ENCODE measurements at places on chromosomes 6 and 20.

GRCh38 chr20:856361-856775, 22.9 kb downstream of the FAM110A start:
- DNase-seq: peak; percentile 92

DNA sequence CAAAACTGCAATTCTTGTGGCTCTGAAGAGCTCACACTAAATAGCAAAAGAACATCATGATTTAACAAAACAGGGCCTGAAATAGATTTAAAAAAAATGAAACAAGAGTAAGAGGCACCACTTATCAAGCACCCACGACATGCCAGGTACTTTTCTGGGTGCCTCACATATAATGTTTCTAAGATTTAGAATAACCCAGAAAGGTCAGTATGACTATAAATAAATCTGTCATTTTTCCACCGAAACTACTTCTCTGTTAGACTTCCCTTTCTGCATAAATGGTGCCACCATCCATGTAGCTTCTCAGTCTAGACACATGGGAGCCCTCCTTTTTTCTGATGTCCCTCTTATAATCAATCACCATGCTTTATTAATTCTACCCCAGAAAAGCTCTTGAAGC, 652.4 kb upstream of the CHD6 start:
- DNase-seq: no peak

DNA sequence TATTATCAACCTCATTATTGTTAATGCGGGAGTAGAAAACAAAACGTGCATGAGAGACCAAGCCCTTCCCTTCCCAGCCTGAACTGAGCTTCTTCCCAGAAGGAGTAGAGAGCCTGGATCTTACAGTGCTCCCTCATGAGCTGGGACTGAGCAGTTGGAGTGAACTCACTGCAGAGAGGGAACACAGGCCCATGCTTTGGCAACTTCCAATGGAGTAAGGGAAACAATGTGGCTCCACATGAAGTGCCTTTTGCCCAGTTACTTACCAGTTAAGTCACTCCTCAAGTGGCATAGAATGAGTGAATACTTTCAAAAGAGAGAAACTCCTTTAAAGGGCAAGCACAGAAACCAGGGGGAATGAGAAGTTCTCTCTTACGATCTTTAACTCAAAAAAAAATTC, 12.4 kb downstream of the FHL5 start:
- no peak for DNase-seq

GRCh38 chr6:149056777-149057463, 260.6 kb upstream of the TAB2 start:
- no peak for DNase-seq

DNA sequence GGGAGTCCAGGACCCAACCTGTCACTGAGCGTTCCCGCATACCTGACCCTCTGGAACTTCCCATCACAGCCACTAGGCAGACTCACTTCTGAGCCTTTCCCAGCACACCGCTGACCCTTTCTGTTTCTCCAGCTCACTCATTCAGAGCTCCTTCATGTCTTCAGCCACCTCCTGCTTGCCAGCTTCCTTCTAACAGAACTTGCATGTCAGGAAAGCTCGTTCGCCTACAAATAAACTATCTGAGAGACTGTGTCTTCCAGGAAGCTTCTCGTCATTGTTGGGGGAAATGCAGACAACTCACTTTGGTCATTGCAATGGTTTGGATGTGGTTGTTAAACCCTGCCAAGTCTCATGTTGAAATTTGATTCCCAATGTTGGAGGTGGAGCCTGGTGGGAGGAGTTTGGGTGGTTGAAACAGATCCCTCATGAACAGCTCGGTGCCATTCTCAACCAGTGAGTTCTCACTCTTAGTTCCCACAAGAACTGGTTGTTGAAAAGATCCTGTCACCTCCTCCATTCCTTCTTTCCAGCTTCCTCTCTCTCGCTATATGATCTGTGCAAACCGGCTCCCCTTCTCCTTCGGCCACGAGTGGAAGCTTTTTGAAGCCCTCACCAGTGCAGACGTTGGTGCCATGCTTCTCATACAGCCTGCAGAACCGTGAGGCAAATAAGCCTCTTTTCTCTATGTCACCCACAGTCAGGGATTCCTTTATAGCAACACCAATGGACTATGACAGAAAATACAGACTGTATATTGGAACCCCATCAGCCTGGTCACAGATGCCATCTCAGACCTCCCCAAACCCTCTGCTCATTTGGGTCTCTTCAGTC, 1.4 kb upstream of the MUC21 start:
- no peak for DNase-seq

DNA sequence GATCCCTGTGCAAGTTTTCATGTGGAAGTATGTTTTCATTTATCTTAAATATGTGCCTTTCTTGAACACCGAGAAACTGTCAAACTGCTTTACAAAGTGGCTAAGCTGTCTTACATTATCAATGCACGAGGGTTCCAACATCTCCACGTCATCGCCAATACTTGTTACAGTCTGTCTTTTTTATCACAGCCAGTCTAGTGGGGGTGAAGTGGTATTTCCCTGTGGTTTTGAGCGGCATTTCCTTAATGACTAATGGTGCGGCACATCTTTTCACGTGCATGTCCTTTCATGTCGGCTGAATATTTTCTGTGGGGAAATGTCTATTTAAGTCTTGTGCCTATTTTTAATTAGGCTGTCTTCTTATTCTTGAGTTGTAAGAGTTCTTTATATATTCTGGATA, 280.4 kb downstream of the FOXC1 start:
- DNase-seq: no peak

GRCh38 chr6:23424584-23424983, 701.4 kb upstream of the NRSN1 start:
- no peak for DNase-seq

DNA sequence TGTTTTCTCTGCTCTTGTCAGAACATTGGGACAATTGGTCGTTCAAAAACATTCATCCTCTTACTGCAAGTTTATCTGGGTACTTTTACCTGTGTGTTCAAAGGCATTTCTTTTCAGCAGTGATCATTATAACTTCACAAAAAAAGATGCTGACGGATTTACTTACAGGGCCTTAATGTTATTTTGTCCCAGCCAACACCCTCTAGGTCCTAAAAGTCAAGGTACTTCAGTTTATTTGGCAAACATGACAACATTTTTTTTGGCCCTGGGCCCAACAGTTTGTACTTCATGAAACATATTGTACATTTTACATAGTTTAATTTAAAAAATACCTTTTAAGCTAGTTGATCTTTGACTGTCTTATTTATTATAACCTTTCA, 241.2 kb upstream of the TAB2 start:
- no peak for DNase-seq

DNA sequence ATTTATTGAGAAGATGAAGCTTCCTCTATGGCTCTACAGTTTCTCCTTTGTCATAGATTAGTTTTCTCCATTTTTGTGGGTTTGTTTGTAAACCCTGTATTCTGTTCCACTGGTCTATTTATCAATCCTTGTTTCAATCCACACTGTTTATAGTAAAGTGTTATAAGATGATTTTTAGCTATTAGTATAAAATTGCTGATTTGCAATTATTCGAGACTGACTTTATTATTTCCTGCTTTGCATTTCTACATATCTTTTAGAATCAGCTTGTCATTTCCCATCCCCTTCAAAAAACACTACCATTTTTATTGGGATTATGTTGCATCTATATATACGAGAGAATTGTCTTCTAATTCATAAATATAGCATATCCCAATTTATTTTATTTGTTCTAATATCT, 325.9 kb upstream of the EPHA7 start:
- no peak for DNase-seq

DNA sequence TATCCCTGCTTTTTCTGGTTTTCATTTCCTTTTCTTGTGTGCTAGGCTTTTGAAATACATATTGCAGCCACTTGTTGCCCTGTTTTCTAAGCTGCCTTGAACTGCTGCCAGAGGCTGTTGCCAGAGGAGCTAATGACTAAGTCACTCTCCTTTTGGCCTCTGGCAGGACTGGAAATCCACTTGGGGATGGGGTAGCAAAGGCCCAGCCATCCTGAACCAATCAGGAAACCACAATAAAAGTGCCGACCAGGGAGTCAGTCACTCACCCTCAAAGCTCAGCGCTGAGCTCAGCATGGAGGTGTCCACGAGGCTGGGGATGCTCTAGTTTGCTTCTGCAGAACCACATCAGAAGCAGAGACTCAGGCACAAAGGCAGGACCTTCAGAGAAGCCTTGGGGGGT, 813.0 kb downstream of the DHX35 start:
- no peak for DNase-seq

GRCh38 chr6:26249957-26250697, 114.9 kb upstream of the BTN3A2 start:
- DNase-seq: no peak

DNA sequence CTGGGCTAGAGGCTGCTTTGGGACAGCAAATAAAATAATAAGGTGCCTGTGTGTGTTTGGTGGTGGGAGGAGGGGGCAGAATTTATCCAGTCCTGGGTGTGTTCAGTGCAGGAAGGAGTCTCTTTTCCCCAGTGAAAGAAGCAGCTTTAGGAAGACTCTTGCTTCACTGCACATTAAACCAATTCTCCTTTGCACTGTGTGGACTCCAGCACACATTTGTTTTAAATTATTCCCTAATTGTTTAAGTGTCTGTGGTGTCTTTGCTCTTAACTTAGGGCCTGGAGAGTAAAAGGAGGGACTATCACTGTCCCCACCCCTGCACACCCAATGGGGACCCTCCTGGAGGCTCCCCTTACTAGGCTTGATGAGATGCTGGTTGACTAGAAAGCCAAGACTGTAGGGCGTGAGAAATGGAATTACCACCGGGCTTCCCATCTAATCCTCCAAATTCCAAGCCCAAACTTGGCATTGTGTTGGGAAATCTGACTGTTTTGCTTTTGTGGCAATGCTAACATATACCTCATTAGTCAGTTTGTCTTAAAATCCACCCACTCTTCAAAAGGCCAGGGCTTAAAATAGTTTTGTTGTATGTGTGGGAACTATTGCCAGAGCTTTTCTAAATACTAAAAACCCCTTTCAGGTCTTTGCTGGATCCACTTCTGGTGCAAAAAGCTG, 13.5 kb upstream of the DAAM2 start:
- no peak for DNase-seq

DNA sequence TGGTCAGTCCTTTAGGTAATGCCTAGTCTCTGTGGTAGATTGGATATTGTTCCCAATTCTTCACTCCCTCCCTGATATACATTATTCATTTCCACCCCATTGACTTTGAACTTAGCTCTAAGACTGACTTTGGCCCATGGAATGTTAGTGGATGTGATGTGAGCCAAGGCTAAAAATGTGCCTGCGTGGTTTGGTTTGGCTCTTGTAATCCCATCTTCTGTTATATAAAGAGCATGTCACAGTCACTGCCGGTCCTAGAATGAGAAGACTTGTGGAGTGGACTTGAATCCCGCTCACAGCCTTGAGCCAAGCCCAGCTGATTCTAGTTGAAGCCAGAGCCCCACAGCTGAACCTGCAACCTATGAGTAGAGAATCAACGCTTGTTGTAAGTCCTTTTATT, 23.6 kb upstream of the DNAAF9 start:
- DNase-seq: no peak
